Stimulated activated CD8-positive, alpha-beta memory T cell treated with anti-CD3 and anti-CD28 coated beads, Interleukin-2, amount 100 ng/mL, for 1 hour (primary cell): ENCODE measurements at places on chromosomes 6 and 20.

GRCh38 chr6:125157725-125158124 lies 4.2 kb downstream of the TPD52L1 start:
- no peak for DNase-seq

- no peak for DNase-seq
These were observed 19.1 kb downstream of the TAB2 start for GRCh38 chr6:149336609-149336928.

- peak; percentile 28 for DNase-seq
These were observed at the start of gene TRERF1 for GRCh38 chr6:42451333-42452170. TRERF1 (minus strand) TSS chr6:42451926; CDS start chr6:42269590, 182,336 bp downstream.

DNA sequence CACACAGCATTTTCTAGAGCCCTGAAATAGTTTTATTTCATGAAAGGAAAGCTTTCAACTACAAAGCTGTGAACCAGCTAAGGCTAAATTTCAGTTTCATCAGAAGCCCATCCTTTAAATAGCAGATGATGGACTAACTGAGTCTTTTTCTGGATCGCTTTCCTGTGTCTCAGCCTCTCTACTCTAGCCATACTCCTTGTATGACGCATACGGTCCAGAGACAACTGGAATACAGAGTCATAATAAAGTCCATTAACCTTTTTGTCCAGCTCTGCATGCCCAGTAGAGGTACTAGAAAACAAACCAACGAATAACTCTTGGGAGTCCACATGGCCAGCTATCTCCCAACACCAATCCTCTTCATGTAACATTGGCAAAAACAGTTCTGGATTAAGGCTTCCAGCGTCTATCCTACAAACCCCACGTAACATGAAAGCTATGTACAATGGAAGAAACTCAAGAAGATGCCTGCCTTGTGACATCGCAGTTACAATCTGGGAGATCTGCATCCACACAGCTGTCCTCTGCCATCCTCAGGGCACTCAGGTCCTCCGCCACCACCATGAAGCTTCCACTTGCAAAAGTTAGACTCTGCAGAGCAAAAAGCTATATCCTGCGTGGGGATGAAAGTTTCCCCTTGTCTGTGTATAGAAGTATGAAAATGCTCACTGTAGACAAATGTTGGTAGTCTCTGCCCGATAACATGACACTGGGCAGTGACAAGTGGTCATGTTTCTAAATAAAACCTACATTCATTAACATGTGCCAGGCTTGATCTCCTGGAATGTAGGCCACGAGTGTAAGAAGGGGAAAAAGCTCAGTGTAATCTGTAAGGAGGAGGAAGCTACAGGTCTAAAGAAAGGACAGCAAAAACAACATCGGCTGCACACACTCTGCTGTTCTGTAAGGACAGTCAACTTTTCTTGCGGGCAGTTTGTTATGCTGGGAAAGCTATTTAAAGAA lies 360.4 kb downstream of the ESR1 start:
- no peak for DNase-seq

GRCh38 chr6:164692772-164693510 lies 616.5 kb downstream of the C6orf118 start:
- no peak for DNase-seq

DNA sequence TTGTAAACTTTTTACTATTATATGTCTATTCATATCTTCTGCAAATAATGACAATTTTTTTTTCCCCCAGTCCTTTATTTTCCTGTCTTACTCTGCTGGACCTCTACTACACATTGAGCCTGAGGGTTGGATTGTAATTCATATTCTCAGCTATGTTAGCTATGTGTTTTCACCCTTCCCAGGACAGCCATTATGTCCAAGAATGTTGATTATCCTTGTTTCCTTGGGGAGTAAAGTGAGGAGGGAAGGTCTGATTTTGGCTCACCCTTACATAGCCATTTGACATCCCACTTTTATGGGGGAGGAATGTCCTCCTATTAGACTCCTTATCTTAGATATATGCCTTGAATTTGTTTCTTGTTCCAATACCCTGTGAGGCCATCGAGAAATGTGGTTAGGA lies 17.6 kb upstream of the TBC1D32 start:
- no peak for DNase-seq

DNA sequence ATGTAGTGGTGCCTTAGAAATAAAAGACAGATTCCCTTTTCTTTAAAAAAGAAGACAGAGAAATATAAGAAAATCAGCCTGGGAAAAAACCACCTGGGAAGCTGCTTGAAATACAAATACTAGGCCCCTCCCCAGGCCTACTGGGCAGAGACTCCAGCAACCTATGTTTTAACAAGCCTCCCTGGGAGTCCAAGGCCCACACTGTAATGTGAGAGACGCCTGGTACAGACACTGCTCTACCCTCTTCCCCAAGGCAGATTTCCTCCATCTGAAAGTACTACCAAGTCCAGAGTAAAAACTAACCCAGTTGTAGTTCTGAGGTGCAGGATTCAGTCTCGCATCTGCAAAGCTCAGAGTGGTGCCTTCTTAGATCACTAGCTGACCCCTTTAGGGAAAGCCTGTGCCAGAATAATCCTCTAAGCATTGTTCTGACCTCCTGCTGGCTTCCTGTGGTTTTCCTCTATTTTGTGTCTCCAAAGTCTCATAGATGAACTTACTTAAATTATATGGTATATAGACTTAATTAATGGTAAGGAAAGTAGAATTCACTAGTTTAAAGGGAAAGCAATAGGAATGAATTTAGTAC lies 270.2 kb upstream of the SLC35B3 start:
- no peak for DNase-seq

GRCh38 chr6:45386501-45386900 lies 8.8 kb upstream of the SUPT3H start:
- DNase-seq, result no peak

GRCh38 chr6:39365281-39366074 lies 43.0 kb upstream of the KCNK16 start:
- DNase-seq, result no peak

DNA sequence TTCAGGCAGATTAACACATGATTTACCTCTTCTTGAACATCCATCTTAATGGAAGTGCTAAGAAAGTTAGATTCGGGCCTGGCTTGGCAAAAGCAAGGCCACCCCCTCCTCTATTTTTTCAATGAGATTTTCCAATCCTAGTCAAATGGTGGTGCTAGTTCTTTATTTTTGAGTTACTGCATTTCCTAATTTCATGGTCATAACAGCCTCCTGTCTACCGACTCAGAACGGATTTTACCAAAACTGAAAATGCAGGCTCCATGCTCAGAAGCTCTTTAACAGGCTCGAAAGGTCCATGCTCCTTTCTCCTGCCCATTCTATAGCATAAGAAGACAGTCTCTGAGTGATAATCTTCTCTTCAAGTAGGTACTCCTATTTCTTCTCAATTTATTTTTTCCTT lies 117.2 kb upstream of the ESR1 start:
- DNase-seq, result no peak

- no peak for DNase-seq
These were observed 254.7 kb downstream of the TSHZ2 start for GRCh38 chr20:53226826-53227225.

GRCh38 chr6:20362623-20363022 lies 39.1 kb upstream of the E2F3 start:
- no peak for DNase-seq

DNA sequence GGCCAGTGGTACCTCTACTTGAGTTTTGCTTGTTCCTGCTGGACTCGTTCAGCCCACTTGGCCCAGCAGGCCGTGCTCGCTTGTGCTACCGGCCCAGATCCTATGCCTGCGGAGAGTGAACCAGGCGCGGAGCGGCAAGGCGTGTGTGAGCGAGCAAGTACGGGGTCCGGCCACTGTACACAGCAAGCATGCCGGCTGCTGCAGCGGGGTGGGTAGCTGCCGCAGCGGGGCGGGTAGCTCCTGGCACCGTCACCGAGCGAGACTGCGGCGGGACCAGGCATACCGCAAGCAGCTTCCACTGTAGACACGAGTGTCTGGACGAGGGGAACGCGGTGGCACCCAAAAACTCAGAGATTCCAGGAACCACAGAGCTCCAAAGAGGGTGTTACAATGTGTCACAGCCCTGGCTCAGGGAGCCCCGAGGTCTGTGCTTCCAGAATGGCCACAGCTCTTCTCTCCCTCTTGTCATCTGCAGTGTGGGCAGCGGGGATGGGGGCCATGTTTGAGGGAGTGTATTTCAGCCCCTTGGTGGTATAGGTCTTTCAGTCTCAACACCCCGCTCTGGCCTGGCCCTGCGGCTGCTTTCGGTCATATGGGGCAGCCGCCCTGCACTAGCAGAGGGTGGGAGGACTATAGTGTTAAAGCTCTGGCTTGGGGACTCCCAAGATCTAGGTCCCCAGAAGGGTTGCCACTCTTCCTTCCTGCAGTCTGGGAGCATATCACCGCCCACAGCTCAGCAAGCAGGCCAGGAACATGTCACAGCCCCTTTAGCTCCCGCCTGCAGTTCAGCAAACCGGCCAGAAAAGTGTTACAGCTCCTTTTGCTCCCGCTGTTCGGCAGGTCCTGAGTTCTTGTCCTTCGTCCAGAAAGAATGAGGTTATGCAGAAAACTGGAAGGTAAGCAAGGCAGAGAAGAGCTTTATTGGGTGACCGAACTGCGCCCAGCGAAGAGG lies 6.1 kb upstream of the RWDD1 start:
- DNase-seq, result no peak

DNA sequence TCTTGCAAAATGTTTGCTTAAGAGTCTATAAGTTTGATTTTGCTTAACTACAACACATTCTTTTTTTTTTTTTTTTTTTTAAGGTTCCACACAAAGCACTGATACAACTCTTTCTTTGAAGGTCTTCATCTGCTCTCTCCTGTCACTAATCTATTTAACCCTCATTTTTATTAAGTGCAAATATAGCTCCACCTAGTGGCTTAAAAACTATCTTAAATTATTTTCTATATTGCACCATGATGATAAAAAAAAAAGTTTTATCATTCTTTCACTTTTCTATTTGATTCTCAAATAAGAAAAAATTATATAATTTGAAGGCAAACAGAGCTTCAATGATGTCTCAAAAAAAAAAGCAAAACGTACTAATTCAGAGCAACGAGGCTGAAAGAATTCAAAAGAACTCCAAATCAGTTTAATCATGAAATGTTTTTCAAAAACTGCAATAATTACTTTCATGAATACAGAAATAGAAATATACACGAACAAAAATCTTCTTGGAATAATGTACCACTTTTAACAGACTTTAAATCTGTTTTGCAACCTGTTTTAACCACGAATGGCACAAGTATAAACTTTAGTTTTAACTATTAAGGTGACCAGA lies 12.8 kb downstream of the ESF1 start:
- no peak for DNase-seq

DNA sequence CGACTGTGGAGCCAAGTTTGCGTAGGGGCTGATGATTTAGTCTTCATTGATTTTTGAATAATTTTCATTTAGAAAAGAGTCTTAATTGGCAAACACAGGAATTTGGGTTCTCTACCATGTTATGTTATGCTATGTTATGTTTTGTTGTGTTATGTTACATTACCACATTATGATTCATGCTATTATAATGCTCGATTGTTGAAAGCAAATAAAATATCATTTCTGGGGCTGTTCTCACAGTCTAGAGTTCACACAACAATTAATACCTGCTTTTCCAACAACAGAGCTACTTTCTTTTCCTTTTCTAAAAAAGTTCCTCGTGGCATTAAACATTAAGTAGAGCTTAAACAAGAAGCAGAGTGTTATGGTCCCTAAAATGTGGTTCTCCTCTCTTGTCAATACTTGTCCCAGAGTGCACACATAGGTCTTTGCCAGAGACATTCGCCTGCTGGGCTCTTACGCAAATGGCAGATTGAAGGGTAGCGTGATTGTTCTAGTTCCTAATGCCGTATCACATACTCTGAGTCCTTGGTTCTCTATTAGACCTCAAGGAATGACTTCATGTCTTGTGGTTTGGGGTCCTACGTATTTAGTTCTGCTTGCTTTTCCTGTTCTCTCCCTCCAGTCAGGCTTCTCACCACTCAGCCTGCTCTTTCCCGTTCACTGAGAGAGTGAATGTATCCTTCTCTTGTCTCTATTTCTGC lies 370.3 kb downstream of the CD109 start:
- DNase-seq, result no peak

- DNase-seq, result no peak
These were observed 27.1 kb upstream of the PHACTR3 start for GRCh38 chr20:59577037-59577808.

GRCh38 chr6:139679516-139680179 lies 305.2 kb upstream of the CITED2 start:
- DNase-seq, result no peak

GRCh38 chr20:20143646-20144045 lies 91.3 kb downstream of the CFAP61 start:
- no peak for DNase-seq

- no peak for DNase-seq
These were observed 113.7 kb downstream of the FAM217A start for GRCh38 chr6:3965071-3965718.
